AG20443 (cell line): ENCODE measurements at places on chromosomes 13 and 19.

- no peak for DNase-seq
Observed at GRCh38 chr19:44672226-44672625, 944 bp downstream of the CEACAM19 start.

DNA sequence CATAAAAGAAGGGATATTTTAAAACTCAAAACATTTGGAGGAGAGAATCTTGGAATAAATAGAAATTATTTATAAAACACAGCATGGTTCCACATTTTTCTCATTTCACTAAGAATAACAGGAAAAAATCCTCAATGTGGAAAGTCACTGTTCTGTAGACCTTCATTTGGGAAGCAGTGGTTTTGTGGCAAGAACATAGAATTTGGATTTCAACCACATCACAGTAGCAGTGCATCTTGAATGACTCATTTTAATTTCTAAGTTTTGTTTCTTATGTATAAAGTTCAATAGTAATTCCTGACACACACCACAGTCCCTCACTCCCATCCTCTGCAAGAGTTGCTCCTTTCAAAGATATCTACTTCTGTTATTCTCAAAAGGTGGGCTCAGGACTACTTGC, 264.0 kb downstream of the ENOX1 start:
- peak; percentile 60 for DNase-seq

DNA sequence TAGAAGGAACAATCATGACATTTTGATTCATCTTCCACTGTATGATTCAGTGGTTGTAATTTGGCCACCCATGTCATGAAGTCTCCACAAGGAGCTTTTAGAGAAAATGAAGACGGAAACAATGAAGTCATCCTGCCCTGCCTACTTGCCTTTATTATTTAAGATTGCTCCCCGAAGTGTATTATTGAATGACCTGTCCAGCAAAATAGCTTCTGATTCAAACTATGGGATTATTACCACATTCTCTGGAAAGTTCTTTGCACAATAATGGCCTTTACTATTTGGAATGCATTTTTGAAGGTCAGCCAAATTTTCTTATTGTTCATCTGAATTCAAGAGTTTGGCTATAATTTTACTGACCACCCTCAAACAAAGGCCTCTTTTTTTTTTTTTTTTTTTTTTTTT, 77.8 kb upstream of the RFC3 start:
- peak; percentile 64 for DNase-seq

DNA sequence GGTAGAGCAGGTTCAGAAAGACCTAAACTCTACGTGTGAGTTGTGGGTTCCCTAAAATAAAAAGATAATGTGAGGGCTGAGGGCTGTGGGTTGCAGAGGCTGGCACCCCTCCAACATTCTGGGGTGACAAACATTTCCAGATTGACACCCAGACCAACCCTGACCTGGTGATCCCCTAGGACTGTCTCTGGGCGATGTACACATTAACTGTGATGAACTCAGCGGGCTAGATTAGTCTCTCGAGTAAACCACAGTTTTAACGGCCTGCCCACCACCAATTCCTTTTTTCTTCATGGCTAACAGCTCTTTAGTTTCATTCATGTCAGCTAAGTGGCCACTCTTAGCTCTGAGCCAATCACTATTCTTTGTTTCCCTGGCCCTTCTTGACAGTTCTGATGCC, 24.8 kb downstream of the SIAH3 start:
- no peak for DNase-seq

DNA sequence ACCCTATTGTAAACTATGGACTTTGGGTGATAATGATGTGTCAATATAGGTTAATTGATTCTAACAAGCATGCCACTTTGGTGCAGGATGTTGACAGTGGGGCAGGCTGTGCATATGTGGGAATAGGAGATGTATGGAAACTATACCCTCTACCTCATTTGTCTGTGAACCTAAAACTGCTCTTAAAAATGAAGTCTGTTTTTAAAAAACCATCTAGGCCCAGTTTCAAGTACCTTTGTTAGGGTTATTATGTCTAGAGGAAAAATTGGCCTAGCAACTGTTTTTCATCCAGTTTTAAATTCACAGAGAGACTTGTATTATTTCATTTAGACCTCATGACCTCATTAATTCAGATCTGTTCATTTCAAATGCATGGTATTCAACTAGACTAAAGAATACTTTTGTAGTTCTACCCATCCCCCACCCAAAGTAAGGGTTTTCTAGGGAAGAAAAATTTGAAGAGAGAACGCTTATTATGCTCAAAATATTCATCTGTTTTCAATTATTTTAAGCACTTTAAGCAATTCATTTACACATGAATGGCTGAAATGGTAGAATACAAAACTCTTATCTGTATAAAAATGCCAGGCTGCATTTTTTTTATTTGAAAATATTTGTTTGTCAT, 1781.9 kb upstream of the MIR17HG start:
- DNase-seq = no peak

DNA sequence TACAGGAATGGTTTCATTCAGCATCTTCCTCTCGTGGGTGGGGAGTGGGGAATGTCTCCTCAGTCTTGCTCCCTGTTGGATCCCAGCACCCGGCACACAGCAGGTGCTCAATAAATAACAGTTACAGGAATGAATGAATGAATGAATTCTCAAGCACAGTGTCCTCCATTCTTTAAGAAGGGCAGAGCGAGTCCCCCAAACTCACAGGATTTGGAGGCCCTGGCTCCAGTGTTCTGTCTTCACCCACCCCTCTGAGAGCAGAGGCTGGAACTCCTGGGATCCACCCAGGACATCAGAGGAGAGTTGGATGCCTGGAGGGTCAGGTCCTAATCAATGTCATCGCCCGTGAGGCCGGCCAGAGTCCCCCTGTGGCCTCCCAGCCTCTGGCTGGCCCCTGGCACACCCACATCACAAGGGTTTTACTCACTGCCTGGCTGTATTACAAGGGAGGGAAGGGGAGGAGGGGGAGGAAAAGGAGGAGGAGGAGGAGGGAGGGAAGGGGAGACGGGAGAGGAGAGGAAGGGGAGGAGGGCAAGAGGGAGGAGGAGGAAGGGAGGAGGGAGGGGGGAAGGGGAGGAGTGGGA, 8.7 kb upstream of the CREB3L3 start:
- peak; percentile 74 for DNase-seq

GRCh38 chr19:54614726-54615125, 15.6 kb upstream of the LILRB1 start:
- DNase-seq = no peak

DNA sequence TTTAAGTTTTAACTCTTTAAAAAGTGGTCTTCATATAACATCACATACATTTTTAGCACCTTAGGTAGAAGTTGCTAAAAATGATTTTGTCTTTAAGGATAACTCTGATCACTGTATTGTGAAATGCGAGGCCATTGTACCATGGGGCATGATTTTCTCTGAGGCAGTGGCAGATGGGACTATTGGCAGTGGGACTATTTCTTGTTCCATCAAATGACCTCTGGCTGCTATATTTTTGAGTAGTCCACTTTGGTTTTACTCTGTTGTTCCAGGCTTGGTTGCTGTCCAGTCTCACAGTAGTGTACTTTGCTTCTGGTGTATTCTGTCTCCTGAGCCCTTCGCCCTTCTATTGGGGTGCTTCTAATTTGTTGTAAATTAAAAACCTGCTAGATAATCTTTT, 156.5 kb downstream of the ATP8A2 start:
- DNase-seq = no peak

DNA sequence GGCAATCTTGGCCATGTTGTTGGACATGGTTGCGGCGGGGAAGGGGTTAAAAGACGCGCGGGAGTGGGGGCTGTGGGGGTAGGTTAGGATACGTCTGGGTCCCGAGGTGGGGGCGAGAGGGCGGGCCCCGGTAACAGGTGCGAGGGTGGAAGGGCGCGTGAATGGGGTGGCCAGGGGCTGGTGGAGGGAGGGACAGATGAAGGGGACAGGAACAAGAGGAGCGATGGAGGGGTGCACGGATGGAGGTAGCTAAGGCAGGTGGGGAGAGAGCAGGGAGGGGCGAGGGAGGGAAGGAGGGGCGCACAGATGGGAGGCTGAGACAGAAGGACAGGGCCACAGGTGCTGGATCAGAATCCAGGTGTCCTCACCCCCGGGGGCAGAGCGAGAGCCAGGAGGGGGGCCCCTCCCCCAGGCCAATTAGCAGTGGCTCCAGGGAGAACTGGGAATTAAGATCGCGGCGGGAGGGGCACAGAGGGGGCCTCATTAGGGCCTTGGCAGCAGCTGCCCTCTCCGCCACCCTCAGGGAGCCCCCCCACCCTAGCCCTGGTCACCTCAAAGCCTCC, 1.3 kb downstream of the GNG8 start:
- DNase-seq = no peak

- DNase-seq = peak; percentile 36
Observed at GRCh38 chr13:75263741-75264407, 218.1 kb downstream of the TBC1D4 start.

GRCh38 chr13:71210861-71211260, 656.1 kb downstream of the DACH1 start:
- no peak for DNase-seq

GRCh38 chr13:48571126-48571913, 38.4 kb upstream of the RCBTB2 start:
- peak; percentile 81 for DNase-seq

DNA sequence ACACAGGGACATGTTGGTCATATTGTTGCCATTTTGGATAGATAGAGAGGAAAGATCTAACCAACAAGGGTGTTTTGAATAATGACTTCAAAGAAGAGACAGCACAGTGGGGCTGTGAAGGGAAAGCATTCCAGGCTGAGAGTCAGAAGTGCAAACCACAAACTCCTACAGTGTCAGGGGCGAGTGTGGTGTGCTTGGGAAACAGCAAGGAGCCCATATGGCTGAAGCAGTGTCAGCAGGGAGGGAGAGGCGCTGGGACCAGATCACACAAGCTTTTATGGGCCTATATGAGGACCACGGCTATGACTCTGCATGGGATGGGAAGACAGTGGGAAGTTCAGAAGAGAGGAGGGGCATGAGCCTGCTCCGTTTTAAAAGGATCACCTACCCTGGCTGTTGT, 166.4 kb downstream of the MYO16 start:
- DNase-seq = peak; percentile 10

GRCh38 chr13:107736731-107737130, 478.6 kb downstream of the LIG4 start:
- no peak for DNase-seq

DNA sequence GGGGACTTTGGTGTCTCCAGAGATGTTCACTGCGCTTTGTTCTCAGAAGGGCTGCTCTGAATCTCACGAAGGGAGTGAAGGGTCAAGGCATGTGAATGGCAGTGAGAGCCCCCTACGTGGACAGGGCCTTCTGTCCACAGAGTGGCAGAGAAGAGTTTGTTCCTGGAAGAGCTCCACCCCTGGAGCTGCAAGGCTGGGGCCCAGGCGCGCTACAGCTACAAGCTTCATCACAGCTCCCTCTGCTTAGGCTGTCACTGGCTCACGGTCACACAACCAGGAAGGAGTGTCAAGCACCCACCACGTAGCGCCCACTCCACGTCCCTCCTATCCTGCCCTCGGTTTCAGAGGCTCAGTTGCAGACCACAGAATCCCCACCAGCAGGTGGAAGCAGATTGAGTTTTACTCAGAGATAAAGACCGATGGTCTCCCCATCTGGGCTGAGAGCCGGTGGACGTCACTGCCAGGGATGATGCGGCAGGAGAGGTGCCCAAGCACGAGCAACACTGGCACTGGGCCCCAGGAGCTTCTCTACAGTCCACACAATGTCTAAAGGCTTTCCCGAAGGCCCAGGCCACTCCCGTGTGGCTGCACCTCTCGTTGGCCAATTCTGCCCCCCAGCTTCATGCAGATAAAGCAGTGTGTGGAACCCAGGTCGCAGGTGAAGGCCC, 23.0 kb upstream of the TFDP1 start:
- DNase-seq = no peak

DNA sequence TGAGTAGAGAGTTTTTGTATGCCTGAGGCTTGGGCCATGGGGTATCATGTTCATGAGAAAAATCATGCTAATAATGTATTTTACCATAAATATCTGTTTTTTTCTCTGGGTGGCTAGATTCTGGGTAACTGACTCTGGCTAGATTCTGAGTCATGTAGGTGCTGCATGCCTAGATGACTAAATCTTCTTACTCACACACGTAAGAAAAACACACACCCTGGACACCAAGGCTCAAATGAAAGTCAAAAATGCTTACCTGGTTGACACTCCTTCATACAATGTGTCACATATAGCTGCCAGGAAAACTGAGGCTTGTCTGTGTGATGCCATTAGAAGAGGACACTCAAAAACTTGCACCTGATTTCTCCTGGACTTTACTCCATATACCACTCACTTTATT, 597.4 kb upstream of the SLITRK1 start:
- DNase-seq = no peak

- no peak for DNase-seq
Observed at GRCh38 chr13:25738342-25739196, 313.2 kb downstream of the SHISA2 start.

GRCh38 chr13:25927932-25928331, 123.9 kb downstream of the SHISA2 start:
- DNase-seq = no peak

DNA sequence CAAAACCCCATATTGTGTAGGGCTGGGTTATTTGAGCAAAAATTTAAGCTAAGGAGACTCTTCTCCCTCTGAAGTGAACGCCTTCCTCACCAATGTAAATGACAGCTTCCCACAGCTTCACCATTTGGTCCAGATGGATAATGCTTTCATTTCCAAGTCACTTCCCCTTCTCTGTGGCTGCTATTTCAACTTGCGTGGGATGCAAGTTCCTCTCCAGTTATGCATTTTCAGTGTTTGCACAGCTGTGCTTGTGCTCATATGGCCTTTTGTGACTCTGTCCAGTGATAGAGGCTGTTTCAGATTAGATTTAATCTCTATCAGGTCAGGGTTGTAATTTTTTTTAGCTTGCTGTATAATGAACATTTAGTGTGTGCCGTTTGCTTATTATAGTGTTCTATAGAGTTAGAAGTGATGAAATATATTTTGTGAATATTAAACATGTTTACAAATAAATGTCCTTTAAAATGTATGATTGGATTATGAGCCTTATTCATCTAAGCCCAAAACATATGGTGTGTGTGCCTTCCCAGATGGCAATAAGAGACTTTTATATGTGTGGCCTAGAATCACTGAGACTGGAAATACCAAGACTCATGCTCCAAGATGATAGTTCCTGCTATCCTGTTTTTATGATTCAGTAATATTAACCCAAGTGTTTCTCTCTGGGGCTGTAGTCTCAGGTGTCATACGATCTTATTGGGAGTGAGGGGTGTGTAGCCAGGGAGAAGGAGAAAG, 86.6 kb downstream of the TNFRSF19 start:
- DNase-seq = peak; percentile 33

DNA sequence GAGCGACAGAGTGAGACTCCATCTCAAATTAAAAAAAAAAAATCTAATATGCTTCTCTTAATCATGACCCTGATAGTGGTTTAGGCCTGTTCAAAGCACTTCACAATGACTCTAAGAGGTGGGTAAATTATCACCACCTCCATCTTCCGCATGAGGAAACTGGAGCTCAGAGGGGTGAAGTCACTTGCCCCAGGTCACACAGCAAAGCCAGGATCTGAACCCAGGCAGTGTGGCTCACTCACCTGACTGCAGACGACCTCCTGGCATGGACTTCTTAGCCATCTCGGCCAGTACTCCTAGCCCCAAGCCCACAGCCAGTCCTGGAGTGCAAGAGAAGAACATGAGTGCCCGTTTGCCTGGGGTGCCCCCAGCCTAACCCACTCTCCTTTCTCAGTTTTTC, 6.9 kb downstream of the COQ8B start:
- no peak for DNase-seq
